Activated CD8-positive, alpha-beta memory T cell treated with anti-CD3 and anti-CD28 coated beads, Interleukin-2, amount 10 ng/mL, durations not matched to agents 7 days and 5 days (primary cell): ENCODE measurements at places on chromosomes 5 and 9.

DNA sequence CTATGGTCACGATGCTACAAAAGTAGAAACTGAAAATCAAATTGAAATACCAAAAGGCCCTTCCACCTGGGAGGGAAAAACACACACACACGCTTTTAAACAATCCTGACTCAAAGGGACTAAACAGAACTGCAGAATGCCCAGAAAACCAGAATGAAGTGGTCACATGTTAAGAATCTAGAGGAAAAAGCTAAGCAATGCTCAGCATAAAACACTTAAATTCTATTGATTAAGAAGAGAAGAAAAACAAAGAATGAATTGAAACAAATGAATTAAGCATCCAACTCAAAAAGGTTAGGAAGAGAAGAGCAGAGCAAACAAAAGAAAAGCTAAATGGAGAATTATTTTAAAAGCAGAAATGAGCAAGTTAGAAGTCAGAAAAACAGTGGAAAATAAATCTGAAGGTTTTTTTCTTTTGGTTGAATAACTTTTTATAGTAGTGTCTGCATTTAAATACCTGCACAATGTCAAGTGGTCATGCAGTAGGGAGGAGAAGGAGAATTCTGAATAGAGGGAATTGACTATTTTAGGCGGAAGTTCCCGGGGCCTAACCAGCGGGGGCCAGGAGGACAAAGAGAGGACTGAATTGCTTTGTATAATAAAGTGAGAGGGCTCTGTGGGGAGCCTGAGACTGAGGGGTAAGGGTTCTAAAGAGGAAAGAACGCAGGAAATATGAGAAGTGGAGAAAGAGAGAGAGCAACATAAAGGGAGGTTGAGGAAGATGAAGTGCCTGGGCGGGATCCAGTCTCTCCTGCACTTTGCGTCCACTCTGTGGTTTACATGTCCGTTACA, 146.8 kb downstream of the ATPSCKMT start:
- no peak for DNase-seq
- no peaks in the 10 kb centered on the region for H3K36me3 ChIP-seq
- no peaks in the 10 kb centered on the region for H3K4me1 ChIP-seq
- H3K27ac ChIP-seq = no peak overlapping the region

GRCh38 chr5:42605490-42605889, 151.1 kb upstream of the CCDC152 start:
- DNase-seq = no peak
- H3K4me3 ChIP-seq = no peak overlapping the region
- H3K36me3 ChIP-seq = no peaks in the 10 kb centered on the region
- peaks cover 27% of the 10 kb centered on the region for H3K27me3 ChIP-seq
- H3K27ac ChIP-seq = no peak overlapping the region
- no peaks in the 10 kb centered on the region for H3K4me1 ChIP-seq

DNA sequence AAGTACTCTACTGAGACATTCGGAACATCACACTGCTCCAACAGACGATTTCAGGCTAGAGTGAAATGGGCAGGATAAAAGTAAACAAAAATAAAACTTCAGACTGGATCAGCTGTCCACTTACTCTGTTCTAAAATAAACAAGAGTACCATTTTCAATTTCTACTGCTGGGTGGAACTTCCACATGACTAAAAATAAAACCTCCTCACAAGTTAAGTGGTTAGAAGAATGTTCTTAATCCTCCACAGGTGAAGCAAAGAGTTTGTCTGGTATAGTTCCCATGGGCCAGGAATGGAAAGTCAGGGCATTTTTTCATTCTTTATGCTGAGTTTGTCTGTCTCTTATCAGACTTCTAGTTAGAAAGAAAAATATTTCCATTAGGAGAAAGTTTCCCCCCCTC, 15.7 kb downstream of the NUDT12 start:
- H3K27ac ChIP-seq = no peak overlapping the region
- H3K36me3 ChIP-seq = no peaks in the 10 kb centered on the region
- H3K4me3 ChIP-seq = no peak overlapping the region
- DNase-seq = no peak

DNA sequence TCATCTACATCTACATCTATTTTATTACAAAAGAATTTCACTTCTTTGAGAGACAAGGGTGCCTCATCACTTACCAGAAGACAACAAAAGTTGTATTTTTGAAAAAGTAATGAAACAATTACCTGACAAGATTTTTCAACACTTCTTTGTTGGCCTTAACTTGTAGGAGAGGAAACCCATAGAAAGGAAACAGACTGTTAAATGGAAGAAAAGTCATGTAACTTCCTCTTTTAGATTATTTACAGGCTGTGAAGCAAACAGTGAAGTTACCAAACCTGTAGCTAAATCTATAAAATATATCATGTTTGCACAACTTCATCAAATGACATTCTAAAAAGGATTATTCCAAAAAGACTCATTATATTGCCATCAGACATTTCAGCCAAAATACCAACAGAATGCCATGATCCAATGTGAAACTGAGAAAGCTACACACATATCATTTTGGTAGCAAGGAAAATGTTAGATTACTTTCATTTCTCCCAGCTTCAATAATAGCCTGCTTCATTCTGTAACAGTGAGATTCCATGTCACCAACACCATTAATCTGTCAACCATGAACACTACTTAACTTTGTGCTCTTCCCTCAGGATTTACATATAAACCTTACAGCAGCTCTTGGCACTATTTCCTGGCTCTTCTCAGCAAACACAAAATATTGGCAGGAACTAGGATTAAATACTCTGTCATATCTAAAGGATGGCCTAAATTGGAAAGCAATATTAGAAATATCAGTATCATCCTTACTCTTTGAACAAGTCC, 122.5 kb downstream of the MCTP1 start:
- H3K4me3 ChIP-seq = no peak overlapping the region
- H3K4me1 ChIP-seq = no peaks in the 10 kb centered on the region
- no peak overlapping the region for H3K27ac ChIP-seq
- DNase-seq = no peak
- no peaks in the 10 kb centered on the region for H3K27me3 ChIP-seq
- no peaks in the 10 kb centered on the region for H3K36me3 ChIP-seq

DNA sequence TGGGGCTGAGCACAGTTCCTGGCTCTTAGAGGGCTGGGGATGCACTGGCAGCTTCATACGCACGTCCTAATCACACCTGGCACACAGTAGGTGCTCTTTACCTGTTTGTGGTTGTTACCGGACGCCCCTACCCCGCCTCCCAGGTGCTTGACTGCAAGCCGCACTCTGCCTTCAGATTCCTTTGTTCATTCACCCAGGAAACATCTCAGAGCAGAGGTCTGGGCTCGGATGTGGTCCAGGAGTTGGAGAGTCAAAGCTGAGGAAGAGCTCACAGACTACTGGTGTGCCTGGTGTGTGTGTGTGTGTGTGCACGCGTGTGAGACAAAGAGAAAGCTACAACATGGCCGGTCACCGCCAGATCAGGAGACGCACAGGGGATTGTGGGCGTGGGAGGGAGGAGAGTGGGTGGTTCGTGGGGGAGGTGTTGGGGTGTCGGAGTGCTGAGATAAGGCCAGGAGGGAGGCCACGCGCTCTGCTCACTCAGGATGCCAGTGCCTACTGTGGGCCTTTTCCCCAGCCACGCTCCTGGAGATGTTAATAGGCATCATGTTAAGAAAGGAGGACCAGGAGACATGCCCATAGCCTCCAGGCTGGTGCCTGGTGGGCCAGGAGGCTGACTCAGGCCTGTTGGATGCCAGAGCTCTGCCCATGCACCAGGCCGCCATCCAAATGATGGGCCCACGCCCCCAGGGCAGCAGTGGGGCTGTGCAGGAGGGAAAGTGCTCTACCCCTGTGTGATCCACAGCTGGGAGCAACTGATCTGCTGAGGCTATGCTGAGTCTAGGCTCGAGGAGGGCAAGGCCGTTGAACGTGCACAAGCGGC, 39.9 kb downstream of the CRB2 start:
- H3K36me3 ChIP-seq = no peaks in the 10 kb centered on the region
- no peaks in the 10 kb centered on the region for H3K27me3 ChIP-seq
- DNase-seq = no peak
- no peaks in the 10 kb centered on the region for H3K4me1 ChIP-seq
- no peak overlapping the region for H3K27ac ChIP-seq

DNA sequence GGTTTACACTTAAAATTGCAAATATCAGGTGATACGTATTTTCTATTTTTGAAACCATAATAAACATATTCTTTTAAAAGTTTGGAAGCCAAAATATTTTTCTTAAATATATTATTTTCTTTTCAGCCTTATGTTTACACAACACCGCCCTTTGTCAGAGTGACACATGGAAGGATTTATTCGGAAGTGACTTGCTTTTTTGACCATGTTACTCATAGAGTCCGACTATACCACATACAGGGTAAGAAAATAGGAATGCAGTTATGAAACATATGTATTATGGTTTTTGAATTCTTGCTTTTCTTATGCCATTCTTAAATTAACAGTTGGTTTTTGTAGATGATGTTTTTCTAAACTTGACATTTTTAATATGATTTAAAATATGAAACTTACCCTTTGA, 133.9 kb downstream of the MAN2A1 start:
- no peaks in the 10 kb centered on the region for H3K4me1 ChIP-seq
- peaks cover 40% of the 10 kb centered on the region for H3K36me3 ChIP-seq
- H3K27ac ChIP-seq = no peak overlapping the region

DNA sequence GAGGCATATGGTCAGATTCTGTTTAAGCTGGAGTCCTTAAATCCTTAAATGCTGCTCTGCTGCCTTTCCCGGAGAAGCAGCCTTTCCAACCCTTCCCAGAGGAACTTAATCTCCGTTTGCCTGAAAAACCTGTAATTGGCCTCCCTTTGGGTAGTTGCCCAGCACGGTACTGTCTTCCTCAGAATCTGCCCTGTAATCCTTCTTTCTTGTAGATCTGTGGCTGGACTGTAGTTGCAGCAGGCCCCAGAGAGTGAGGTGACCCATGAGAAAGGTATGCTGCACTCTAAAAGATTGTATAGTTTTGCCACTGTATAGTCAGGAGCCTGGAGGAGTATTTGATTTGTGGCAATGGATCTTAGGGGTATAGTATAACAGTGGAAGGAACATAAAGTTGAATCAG, 11.7 kb downstream of the SPIN1 start:
- peaks cover 28% of the 10 kb centered on the region for H3K36me3 ChIP-seq
- no peak overlapping the region for H3K27ac ChIP-seq
- no peak overlapping the region for H3K4me3 ChIP-seq
- peaks cover 18% of the 10 kb centered on the region for H3K4me1 ChIP-seq

DNA sequence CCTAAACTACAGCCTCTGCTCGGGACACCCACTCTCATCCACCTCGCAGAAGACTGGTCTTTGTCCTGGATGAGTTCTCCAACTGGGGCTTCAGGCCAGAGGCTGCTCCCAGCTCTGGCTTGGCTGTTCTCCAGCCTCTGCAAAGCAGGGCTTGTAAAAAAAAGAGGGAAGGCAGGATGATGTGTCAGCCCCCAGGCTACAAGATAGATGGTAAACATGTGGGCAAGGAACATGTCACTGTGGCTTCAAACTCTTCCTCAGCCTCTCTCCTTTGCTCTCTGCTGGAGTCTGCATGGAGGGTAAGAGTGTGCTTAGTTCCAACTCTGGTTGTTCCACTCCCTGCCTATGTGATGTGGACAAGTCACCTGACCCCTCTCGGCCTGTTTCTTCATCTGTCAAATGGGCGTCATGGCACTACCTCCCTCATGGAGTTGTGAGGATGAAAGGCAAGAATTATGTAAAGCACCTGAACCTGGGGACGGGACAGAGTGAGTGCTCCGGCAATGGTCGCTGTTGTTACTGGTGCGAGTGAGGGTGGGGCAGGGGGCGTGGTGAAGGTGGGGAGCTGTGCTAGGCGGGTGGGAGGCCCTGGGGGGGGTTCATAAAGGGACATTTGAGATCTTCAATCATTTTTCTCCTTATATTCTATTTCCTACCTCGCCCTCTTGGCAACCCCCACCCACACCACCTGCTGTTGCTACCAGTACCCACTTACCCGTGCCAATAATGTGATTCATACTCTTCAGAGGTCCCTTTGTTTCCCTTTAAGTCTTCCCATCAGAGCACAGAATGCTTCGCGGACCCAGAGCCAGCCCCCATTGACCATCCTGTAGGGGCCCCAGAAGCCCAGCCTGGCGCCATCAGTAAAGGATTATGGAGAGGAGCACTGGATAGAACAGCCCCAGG, 6.8 kb upstream of the ZNF79 start:
- H3K27me3 ChIP-seq = peaks cover 2% of the 10 kb centered on the region
- DNase-seq = no peak
- no peak overlapping the region for H3K4me3 ChIP-seq
- peaks cover 3% of the 10 kb centered on the region for H3K4me1 ChIP-seq
- no peak overlapping the region for H3K27ac ChIP-seq
- H3K36me3 ChIP-seq = no peaks in the 10 kb centered on the region

DNA sequence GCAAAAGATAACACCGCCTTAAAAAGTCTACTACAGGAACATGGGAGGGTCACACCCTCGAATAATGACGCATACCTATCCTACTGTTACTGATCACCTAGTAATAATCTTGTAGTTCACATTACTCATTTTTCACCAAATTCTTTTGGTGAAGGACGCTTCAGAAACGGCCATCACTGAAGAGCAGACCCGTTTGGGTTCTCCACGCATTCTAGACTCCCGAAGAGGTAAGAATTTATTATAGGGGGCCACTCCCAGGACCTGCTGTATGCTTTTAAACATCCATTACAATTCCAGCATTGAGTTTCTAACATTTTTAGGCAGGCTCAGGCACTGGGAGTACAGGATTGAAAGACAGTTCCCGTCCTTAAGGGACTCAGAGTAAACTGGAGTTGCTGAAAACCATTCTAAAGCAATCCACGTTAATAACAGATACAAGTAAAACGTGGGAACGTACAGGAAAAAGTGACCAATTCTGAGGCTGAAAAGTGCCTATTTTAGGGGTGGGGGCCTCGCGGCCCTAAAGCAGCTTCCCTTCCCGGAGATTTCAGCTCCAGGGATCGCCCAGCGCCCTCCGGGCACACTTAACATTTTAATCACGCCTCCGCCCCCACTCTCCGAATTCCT, at the start of gene FER:
Gene FER (plus strand): TSS at position 124 of the 627 bp plus-strand sequence. CDS start 50,286 bp downstream, outside the sequence.
- peak within 1 kb of the TSS; percentile 84 for H3K4me3 ChIP-seq
- peaks cover 2% of the 10 kb centered on the region for H3K36me3 ChIP-seq
- H3K27ac ChIP-seq = peak within 1 kb of the TSS; percentile 91
- peaks cover 19% of the 10 kb centered on the region for H3K4me1 ChIP-seq
- peak; percentile 54 for DNase-seq
- H3K27me3 ChIP-seq = peaks cover 10% of the 10 kb centered on the region

DNA sequence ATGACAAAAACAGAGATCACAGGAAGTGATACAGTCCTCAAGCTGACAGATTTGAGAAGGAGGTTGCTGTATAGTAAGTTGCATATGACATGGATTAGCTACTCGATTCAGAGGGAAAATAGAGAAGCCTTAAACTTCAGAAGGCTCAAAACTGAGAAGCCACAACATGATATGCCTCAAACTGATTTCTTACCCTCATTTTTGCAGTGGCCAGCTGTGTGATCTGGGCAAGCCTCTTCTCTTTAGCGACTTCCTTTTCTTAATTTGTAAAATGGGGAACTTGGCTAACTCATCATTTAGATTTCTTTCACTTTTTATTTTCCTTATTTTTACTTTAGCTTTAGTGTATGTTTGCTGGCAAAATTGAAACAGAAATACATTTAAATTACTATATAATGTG, 421.1 kb downstream of the KIF4B start:
- no peak overlapping the region for H3K4me3 ChIP-seq
- H3K27ac ChIP-seq = no peak overlapping the region
- no peaks in the 10 kb centered on the region for H3K36me3 ChIP-seq
- no peaks in the 10 kb centered on the region for H3K27me3 ChIP-seq
